ENCODE measurements at places on chromosomes 12 and 14.

- no peak for DNase-seq
Observed at GRCh38 chr12:49627752-49628360, 4.5 kb downstream of the PRPF40B start.

- DNase-seq: no peak
Observed at GRCh38 chr12:30692470-30692869, 3.2 kb downstream of the IPO8 start.

DNA sequence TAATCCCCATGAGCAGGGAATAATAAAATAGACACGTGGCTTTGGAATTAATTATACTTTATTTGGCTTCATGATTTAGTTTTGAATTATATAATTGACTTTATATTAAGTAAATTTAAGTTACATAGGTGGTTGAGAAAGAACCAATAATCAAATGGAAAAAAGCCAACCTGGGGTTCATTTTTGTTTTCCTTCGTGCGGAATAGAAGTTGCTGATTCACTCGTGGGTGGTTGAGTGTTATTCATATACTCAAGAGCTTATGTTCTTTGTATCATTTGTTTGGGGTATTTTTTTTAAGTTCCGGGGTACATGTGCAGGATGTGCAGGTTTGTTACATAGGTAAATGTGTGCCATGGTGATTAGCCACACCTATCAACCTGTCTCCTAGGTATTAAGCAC is 58.0 kb downstream of the ZNF664 start:
- DNase-seq: no peak

GRCh38 chr12:127480775-127481314 is 786.1 kb upstream of the TMEM132C start:
- DNase-seq: no peak

GRCh38 chr12:115037830-115038229 is 353.9 kb upstream of the TBX3 start:
- no peak for DNase-seq
